ENCODE measurements at places on chromosomes 1 and 21.

GRCh38 chr1:14120895-14121294 is 420.9 kb downstream of the PRDM2 start:
- no peak for DNase-seq

DNA sequence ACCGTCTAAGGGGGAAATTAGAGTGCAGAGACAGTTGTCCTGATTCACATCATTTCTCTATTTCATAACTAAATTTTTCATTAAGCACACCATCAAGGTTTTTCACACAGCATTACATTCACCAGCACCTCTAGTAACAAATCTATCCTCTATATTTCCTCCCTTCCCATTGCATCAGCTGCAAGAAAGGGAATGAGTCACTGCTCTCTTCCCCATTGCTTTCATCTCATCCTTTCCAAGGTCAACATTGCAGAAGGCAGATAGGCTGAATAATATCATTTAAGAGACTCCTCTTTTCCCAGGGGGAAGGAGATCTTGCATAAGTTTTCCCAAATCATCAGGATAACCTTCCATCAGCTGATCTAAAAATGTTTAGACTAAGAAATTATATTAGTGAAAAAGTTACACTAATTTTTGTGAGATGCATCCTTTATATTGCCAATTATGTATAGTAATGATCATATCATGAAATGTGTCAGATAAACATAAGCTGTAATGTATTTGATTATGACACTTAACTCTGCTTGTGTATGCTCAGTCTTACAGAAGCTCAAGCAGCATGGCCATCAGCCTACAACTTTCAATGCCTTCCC is 4.3 kb downstream of the INTS7 start:
- DNase-seq: no peak

GRCh38 chr1:179151908-179152682 is 70.2 kb downstream of the TOR3A start:
- DNase-seq: no peak

DNA sequence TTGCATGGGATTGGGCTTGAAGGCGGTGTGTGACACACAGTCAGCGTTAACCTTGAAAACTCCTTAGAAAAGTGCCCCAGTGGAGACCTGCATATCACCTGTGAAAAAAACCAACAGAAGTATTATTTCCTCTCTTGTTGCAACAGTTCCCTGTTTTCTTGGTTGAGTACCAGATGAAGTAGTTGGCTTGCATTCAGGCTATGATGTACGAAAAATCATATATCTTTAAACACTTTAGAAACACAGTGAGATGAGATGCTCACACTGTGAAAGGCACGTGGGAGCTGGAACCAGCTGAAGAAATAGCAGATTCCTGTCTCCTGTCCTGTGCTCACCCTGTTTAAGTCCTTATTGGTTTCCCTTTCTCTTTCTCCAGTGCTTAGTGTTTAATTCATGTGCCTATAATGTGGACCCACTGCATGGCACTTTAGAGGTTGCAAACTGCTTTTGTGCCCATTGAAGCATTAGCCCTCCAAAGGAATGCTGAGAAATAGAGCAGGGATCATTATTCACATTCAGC is 2.8 kb downstream of the CAMK1G start:
- no peak for DNase-seq

GRCh38 chr1:32336963-32337675 is 1.1 kb upstream of the MARCKSL1 start:
- DNase-seq: peak; percentile 58

DNA sequence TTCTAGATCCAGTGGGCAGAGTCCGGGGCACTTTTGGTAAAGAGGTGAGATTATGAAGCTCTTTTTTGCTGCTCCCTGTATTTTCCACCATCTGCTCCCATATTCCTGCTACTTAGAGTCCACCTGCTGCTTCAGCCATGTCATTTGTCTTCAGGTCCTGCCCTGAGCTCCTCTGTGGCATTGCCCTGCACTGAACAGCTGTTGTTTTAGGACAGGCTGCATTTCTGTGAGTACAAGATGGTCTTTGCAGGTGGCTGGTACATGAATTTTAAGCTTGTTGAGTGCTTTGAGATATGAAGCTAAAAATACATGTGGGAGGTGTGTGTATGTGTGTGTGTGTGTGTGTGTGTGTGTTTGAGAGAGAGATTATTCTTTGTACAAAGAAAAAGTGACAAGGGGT is 21.9 kb downstream of the MT1HL1 start:
- no peak for DNase-seq

DNA sequence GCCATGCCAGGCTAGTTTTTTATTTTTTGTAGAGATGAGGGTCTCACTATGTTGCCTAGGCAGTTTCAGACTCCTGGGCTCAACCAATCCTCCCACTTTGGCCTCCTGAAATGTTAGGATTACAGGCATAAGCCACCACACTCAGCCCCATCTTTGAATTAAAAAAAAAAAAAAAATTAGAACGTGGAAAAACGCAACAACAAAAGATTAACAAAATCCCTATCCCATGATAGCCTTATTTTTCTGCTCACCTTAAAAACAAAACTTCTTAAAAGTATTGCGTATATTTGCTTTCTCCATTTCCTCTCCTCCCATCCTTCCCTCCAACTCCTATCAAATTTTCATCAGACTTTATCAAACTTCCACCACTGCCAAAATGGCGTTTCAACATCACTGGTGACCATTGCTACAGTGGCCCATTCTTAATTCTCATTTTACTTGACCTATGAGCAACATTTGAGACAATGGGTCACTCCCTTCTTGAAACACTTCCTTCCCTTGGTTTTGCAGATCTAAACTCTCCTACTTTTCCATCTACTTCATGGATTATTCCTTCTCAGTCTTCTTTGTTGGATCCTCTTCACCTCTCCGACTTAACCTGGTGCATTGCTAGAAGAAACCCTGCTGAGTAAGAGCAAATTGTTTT is 579 bp upstream of the ZNF684 start:
- no peak for DNase-seq

- no peak for DNase-seq
Measured at GRCh38 chr1:157966031-157966537, 27.4 kb upstream of the KIRREL1 start.

GRCh38 chr1:8873506-8874229 is 4.8 kb downstream of the ENO1 start:
- peak; percentile 13 for DNase-seq

DNA sequence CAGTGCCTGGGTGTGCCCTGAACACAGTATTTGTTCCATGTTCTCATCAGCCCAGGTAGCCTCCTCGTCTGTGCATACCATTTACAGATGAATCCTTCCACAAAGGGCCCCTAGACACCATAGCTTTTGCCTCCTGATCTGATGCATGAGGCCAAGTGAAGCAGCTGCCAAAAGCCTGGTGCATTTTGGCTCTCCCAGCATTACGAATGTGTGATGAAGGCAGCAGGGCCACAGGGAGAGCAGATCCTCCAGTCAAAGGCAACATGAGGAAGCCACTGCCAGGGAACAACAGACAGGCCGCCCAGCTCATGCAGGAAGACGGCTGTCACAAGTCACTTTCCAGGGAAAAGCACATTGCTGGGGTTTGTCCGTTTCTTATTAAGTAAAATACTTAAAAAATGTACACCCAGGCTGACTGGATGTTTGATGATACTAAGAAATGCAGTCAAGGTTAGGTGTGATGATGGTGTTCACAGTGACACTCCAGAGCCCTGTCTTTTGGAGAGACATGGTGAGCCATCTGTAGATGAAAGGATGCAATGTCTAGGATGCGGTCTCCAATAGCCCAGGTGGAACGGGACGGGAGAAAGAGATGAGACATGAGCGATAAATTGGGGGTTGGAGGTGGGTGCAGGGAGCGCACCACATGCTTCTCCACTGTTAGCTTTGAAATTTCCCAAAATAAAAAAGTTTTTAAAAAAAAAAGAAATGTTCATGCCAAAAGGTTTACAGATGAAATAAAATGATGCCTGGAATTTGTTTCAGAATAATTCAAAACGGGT is 48.7 kb downstream of the NPHP4 start:
- DNase-seq: no peak

DNA sequence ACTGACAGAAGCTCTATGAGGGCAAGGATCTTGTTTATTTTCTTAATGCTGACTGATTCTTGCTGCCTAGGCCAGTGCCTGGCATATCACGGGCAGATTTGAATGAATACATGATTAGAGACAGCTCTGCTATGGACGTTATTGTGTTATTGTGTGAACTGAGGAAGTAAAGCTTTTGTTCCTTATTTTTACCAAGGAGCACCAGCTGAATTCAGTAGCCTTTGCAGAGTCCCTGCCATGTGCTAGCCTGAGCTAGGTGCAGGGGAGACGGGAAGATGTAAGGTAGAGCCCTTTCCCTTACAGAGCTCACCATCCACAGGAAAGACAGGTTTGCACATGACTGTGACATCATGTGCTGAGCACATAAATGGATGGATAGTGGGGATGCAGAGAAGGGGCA is 36.0 kb upstream of the SCMH1 start:
- no peak for DNase-seq

DNA sequence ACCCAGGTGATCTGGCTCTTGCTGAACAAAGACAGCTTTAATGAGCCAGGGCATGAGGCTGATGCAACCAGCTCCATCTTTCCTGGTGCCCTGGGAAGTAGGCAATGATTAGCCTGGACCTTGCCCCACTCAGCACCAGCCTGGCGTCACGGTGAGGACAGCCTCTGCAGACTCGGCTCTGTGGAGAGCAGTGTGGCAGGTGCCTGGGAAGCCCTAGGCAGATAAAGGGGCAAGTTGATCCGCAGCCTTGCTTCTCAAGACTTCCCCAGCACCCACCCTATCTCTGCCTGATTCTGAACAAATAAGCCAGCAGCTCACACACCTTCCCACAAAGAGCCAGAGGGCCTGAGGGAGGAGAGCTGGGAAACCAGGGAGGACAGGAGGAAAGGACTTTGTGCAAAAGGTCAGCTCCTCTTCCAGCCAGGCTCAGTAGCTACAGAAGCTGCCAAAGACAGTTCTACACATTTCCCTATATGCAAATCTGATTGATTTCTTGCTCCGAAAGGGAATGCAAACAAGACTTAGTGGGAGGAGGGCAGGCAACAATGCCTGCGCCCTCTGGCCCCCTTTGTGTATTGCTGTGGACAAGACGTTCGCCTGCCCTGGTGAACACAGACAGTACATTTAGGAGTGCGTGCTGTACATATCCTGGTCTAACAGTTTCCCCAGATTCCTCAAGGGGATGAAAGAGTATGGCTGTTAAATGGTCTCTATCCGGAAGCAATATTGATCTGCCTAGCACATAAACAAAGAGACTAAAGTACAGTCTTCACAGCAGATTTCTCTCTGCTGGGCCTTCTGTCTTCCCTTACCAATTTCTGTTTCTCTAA is 63.8 kb downstream of the BCAR3 start:
- DNase-seq: no peak

GRCh38 chr1:47895279-47896125 is 101.7 kb downstream of the TRABD2B start:
- no peak for DNase-seq

DNA sequence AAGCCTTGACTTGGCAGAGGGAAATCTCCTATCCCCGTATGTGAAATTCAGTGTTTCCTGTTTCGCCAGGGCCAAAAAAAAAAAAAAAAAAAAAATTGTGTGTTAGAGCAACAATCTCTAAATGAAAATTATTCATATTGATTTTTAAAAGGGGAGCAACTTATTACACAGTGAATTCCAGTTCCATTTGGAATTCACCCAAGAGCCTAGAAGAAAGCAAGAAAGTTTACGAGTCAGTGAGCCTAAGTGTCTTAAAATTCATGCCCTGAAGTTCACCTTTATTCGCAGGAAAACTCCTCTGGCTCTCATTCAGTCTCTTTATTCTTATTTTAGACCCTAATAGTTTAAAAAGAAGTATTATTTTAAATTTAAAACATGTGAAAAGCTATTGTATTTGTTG is 42.1 kb upstream of the HUNK start:
- DNase-seq: no peak

GRCh38 chr1:16967095-16967575 is 13.3 kb downstream of the MFAP2 start:
- DNase-seq: no peak

- DNase-seq: peak; percentile 73
Measured at GRCh38 chr1:155241069-155241679, 14.1 kb downstream of the ENTREP3 start.

- DNase-seq: no peak
Measured at GRCh38 chr1:207172321-207172720, 68.3 kb downstream of the C4BPA start.

- no peak for DNase-seq
Measured at GRCh38 chr1:198480876-198481275, 59.6 kb downstream of the ATP6V1G3 start.

- no peak for DNase-seq
Measured at GRCh38 chr1:119222271-119222670, 81.8 kb upstream of the WARS2 start.

DNA sequence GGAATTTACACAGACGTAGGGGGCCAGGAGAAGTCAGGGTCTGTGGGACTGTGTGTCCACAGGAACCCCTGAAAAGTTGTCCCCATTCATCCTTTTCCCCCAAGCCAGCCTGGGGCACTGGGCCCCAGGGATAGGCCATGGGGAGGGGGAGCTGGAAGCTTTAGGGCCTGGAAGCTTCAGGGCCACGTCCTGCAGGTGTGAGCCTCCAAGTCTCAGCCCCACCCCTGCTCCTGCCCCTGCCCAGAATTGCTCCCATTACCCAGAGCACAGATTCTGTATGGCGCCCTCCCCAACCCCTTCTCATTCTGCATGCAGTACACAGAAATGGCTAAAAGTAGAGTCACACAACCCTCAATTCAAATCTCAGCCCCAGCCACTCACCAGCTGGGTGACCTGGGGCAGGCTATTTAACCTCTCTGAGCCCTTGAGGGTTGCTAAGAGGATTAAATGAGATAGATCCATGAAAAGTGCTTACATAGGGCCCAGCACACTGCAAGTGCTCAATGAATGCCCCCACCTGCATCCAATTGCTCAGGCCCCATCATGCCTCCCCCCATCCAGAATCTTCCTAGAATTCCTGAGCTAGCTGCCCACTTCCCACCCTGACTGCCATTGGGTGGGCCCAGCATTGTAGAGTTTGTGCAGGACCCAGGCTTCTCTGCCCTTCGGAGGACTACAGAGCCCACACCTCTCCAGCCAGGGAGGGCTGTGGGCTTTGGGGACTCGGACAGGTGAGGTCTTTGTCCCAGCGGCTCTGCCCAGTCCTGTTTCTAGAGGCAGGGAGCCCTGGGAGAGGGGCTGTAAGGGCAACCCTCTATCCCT is 6.5 kb downstream of the RAP1GAP start:
- DNase-seq: no peak

DNA sequence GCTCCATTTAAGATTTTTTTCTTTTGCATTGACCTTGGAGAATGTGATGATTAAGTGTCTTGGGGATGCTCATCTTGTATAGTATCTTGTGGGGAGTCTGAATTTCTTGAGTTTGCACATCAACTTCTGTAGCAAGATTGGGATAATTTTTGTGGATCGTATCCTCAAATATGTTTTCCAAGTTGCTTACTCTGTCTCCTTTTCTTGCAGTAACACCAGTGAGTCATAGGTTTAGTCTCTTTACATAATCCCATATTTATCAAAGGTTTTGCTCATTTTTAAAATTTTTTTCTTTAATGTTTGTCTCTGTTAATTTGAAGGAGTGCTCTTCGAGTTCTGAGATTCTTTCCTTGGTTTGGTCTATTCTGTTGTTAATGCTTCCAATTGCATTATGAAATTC is 41.7 kb upstream of the ANGPTL1 start:
- no peak for DNase-seq

- DNase-seq: no peak
Measured at GRCh38 chr1:77874804-77875445, 13.5 kb upstream of the NEXN start.
